ENCODE measurements at places on chromosomes 2 and 18. TPM values are rescaled to one million over a fixed set of nuclear protein-coding genes. Genes with fewer than 3 reads are reported as not detected.

Gene AGPS
- total RNA-seq = 66.7 TPM

Gene ASIC4
- 0.46 TPM for total RNA-seq

Gene KCNK3
- 0.08 TPM for total RNA-seq

Gene PDE1A
- total RNA-seq = 1.6 TPM

Gene CNTNAP5
- total RNA-seq = not detected

Gene CDK15
- 0.47 TPM for total RNA-seq

Gene GPR39
- total RNA-seq = not detected

Gene UPP2
- not detected for total RNA-seq

Gene SLC16A14
- total RNA-seq = not detected

Gene KATNAL2
- 5.1 TPM for total RNA-seq

Gene SNTG2
- total RNA-seq = 0.41 TPM

Gene GALNT14
- not detected for total RNA-seq

Gene FSHR
- total RNA-seq = not detected

Gene PRKAG3
- 0.16 TPM for total RNA-seq

Gene NCKAP5
- total RNA-seq = not detected

Gene MEP1B
- not detected for total RNA-seq

Gene ARHGAP28
- 12.6 TPM for total RNA-seq

Gene TMEM178A
- total RNA-seq = 0.14 TPM

Gene TTC27
- 25.2 TPM for total RNA-seq

Gene CRYBA2
- not detected for total RNA-seq

Gene ABCG8
- 0.04 TPM for total RNA-seq

Gene UNC80
- 6.0 TPM for total RNA-seq

Gene TUBA4B
- not detected for total RNA-seq

Gene TSPYL6
- total RNA-seq = 0.03 TPM

Gene GAREM1
- total RNA-seq = 5.1 TPM

Gene RIT2
- not detected for total RNA-seq

Gene TGFA
- 8.9 TPM for total RNA-seq

Gene ANXA4
- 4.7 TPM for total RNA-seq

Gene TACR1
- total RNA-seq = not detected

Gene SKOR2
- total RNA-seq = not detected

Gene COL4A3
- total RNA-seq = 0.34 TPM

Gene SPAST
- 41.0 TPM for total RNA-seq

Gene POTEE
- total RNA-seq = 1.0 TPM

Gene CPO
- not detected for total RNA-seq

Gene IL1RL2
- total RNA-seq = not detected

Gene LOXHD1
- not detected for total RNA-seq

Gene ZDBF2
- 27.7 TPM for total RNA-seq

Gene ECEL1
- total RNA-seq = not detected

Gene RESP18
- not detected for total RNA-seq

Gene CACNB4
- 1.8 TPM for total RNA-seq

Gene TMEM200C
- not detected for total RNA-seq

Gene NFE2L2
- total RNA-seq = 40.2 TPM

Gene GKN2
- not detected for total RNA-seq

Gene C1QL2
- total RNA-seq = not detected

Gene RAB6C
- total RNA-seq = not detected

Gene FOXI3
- not detected for total RNA-seq

Gene GREB1L
- not detected for total RNA-seq

Gene SCYGR4
- not detected for total RNA-seq

Gene CHRND
- 91.0 TPM for total RNA-seq

Gene ZC3H6
- 1.4 TPM for total RNA-seq
